Activated T-cell treated with anti-CD3 and anti-CD28 coated beads, Interleukin-2, amount 50 U/mL, for 72 hours (primary cell): ENCODE measurements at places on chromosomes 11 and 22.

- no peak for DNase-seq
Measured at GRCh38 chr11:27864611-27865010, 164.4 kb upstream of the BDNF start.

DNA sequence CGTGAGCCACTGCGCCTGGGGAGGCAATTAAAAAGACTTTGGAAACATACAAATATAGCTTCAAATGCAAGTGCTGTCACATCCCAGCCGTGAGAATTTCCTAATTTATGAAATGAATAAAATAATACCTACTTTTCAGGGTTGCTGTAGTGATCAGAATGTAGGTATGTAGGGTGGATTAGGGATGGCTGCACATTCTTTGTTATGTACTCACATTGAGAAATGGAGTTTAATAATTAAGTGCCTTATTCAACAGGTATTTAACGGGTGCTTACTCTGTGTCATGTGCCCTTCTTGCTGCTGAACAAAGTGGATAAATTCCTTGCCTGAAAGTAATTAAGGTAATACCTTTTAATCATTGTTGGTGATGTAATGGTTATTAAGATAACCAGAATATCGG, 37.0 kb downstream of the MMP7 start:
- DNase-seq, result no peak

DNA sequence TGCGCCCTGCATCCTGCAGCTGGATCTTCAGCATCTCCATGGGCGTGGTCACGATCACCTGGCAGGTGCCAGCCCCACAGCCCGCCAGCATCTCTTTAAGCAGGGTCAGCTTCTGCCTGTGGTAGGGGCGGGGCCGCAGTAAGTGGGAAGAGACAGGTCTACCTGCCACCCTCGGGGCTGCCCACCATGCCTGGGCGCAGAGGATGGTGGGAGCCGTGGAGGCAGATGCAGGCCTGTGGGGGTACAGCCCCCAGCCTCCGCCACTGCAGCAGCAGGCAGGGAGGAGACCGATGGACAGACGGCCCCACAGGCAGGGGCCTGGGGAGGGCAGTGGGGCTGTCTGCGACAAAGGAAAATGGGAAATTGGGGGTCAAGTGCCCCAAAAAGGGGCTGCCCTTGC, 3.0 kb upstream of the CEND1 start:
- DNase-seq, result no peak

- DNase-seq, result no peak
Measured at GRCh38 chr22:49807780-49808708, 19.6 kb downstream of the BRD1 start.

DNA sequence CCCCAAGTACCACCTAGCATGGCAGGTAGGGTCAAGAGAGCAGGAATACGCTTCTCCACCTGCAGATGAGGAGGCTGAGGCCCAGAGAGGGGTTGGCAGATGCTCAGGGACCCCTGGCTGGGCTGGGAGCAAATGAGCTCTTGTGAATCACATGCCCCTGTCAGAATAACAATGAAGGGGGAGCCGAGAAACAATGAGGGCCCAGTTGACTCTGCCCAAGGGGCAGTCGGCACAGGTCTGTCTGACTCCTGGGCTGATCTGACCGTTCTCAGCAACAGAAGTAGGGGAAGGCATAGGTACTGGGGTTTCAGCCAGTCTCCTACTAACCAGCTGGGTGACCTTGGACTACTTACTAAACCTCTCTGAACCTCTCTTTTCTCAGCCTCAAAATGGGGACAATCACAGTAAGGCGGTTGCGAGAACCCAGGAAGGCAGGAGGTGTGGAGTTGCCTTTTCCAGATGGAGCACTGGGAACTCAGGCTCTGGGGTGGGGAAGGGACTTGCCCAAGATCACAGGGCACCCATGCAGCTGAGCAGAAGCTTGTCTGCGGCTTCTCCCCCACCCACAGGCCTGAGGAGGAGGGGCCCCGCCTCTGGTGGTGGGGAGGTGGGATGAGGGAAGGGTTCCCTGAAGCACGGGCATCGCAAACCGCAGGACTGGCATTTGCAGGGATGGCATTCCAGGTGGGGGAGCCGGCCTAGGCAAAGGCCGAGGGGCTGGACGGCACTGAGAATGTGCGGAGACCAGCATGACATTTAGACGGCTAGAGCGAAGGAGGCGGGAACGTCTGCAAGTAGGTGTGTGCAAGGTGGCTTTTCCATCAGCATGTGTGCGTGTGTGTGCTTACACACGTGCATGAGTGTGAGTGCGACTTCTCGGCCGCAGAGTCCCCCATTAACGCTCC, 163.0 kb downstream of the MN1 start:
- DNase-seq, result no peak

DNA sequence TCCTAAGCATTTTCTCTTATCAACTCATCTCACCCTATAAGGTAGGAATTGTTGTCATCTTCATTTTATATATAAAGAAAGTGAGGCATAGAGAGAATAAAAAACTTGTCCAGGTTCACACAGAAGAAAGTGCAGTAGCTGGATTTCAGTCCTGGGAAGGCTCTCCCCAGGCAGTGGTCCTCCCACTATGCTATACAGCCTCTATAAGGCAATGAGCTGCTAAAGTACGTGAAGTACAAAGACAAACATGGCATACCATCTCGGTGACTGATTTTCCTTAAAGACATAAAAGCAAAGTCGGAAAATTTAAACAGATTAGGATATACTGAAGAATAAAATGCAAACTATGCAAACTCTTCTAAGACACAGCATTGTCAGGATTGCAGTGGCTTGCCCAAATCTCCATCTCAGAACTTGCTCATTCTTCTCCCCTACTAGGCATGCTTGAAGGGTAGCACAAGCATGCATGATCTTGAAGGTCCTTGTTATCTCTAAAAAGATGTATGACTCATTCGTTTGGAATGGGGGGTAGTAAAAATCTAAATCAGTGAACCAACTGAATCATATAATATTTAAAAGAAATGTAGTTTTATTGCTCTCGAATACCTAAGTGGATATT, 97.8 kb upstream of the CSNK2A3 start:
- no peak for DNase-seq

DNA sequence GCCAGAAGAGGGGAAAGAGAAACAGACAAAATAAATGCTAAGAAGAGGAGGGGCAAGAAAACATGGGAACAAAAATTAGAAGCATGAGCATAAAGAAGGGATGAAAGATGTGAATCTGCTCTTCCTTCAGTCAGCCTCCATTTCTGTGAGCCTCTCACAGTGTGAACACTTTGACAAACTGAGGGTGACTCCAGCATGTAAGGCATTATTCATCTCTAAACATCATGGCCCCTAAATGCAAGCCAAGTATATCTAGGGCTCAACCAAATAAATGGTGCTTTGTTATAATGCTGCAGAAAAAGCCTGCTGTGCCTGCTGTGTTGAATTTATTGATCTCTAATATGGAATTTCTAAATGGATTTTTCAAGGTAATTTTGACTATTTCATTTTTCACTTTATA, 281.3 kb downstream of the TTC28 start:
- no peak for DNase-seq

GRCh38 chr11:101008961-101009689, 120.5 kb downstream of the PGR start:
- no peak for DNase-seq

- DNase-seq, result no peak
Measured at GRCh38 chr11:68081691-68082090, 39.5 kb downstream of the CHKA start.

GRCh38 chr11:20363500-20364340, at the start of gene HTATIP2:
Gene HTATIP2 (plus strand): TSS chr11:20363714. CDS start chr11:20364238, 524 bp downstream.
- DNase-seq, result peak; percentile 85

DNA sequence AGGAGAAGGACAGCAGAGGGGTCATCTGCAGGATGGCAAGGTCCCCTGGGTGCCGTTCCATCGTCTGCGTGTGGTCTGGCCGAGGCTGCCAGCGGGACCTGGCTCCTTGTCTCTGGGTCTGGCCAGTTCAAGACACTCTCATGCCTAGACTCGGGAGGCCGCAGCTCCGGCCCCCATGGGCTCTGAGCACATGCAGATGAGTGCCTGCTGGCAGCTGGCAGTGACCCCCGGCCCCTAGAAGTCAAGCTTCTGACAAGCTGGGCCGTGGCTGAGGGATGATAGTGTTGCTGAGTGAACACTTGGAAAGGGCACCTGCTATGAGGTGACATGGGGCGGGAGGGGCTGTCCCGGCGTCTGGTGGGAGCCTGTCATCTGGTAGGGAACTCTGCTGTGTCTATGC, 1180.6 kb downstream of the BRD1 start:
- no peak for DNase-seq

GRCh38 chr11:1844221-1845094, 5.7 kb downstream of the TNNI2 start:
- peak; percentile 70 for DNase-seq

DNA sequence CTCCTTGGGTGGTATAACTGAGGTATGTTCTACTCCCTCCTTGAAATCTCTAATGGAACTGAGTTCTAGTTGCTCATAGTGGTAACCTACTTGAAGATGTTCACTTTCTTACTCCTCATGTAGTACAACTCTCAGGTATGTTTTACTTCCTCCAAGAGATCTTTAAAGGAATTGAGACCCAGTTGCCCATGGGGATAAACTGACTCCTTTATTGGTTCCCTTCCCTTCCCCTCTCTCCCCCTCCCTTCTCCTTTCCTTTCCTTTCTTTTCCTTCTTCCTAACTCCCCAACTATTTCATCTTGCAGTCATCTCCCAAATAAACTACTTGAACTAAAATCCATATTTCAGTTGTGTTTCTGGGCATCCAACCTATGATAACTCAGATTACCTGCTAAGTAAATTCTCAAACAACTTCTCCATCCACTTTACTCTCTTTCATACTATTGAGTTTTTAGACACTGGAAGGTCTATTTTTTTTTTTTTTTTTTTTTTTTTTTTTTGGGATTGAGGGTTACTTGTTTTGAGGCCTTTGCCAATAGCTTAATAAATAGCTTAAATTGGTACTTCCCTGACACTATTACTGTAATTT, 7.9 kb upstream of the TRIM68 start:
- DNase-seq, result no peak

- DNase-seq, result no peak
Measured at GRCh38 chr22:43990044-43990443, 34.1 kb upstream of the PARVB start.

- no peak for DNase-seq
Measured at GRCh38 chr22:49294656-49295464, 532.8 kb downstream of the BRD1 start.

- no peak for DNase-seq
Measured at GRCh38 chr22:49538006-49538405, 289.7 kb downstream of the BRD1 start.

- no peak for DNase-seq
Measured at GRCh38 chr11:69390561-69390960, 90.9 kb upstream of the LINC01488 start.

DNA sequence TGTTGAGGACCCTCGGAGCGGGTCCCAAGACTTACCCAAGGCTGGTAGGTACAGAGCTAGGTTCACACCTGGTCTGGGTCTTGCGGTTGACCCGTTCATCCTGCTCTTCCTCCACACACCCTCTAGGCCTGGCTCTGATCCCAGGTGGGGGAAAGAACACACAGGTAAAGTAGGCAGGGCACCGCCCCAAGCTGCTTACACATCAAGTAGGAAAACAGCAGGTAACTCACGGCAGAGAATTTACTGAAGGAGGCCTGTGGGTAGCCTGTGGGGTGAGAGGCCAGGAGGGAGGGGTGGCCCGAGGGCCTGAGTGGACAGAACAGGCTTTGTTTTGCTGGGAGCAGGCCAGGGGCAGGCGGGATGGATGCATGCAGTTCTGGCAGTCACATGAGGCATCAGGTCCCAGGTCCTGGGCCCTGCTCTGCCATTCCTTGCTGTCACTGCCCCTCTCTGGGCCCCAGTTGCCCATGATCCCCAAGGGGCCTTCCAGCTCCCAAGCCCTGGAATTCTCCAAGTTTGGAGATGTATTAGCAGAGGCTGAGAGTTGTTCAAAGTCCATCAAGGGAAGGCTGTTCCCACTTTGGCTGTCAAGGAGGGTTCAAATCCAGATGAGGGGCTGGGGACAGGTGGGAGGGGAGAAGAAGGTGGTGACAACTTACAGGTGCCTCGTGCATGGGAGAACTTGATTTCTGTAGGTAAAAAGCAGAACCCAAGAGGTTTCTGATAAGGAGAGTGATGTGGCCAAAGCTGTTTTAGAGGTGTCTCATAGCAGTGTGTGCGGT, 5.7 kb downstream of the TSKU start:
- DNase-seq, result no peak

- no peak for DNase-seq
Measured at GRCh38 chr11:76270389-76270788, 64.1 kb upstream of the WNT11 start.

- peak; percentile 82 for DNase-seq
Measured at GRCh38 chr22:39316440-39317083, 2.9 kb downstream of the RPL3 start.

DNA sequence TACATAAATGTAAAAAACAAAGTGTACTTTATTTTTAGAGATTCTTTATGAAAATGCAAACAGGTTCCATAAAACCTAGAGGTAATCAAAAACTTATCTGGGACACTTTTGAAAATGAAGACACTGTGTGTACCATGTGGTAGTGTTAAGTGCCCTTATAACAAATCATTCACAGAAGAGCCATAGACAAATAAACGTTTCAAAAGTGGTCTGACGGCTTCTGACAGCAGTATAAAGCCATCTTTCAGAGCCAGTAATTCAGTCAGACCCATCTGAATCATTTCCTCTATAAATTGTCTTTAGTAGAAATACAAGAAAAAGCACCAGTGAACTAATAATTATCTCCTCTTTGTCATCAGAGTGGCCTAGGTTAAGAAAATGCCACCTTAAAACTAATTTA, 100.0 kb downstream of the PAX6 start:
- no peak for DNase-seq

- no peak for DNase-seq
Measured at GRCh38 chr22:20843501-20843900, 15.1 kb downstream of the PI4KA start.

- DNase-seq, result no peak
Measured at GRCh38 chr11:131814108-131814507, 443.7 kb downstream of the NTM start.

DNA sequence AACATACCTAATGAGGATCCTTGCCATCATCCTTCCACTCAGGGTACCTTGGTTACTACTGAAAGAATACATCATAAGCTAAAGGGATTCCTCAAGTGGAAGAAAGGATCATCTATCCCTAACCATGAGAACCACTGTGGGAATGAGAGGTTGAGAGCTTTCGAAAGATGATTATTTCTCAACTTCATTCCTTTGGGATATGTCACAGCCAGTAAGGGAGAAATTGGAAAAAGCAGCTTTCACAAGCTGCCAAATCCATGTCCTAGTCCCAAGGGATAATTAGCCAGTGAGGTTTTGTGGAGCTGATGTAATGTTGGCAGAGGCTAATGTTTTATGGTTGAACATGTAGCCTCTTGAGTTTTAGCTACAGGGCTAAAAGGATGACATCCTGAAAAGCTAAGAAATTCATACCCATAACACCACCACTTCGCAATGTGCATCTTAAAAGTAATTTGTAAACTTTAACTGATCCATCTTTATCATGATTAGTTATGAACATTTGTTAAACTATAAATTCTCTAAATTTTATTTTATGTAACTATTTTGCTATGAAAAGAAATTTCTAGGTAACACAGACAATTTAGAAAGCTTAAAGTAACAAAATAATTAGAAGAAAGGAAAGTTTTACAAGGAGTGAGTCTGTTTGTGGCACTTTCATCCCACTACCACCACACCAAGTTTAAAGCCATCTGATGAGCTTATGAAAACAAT, 123.9 kb downstream of the MRTFA start:
- DNase-seq, result no peak
